ENCODE measurements at places on chromosomes 2 and 18.

DNA sequence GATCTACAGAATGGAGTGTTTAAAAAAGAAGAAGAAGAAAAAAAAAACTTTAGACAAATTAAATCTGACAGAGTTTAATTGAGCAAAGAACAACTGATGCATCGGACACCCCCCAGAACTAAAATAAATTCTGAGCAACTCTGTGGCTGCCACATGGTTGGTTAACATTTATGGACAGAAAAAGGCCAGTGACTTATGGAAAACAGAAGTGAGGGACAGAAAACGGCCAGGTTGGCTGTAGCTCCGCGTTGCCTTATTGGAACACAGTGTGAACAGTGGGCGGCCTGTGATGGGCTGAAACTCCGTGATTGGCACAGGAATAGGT lies 75.6 kb downstream of the SPP2 start:
- no peak for DNase-seq

GRCh38 chr2:170086751-170087412 lies 91.1 kb upstream of the MYO3B start:
- no peak for DNase-seq

GRCh38 chr2:88085602-88086001 lies 18.0 kb downstream of the SMYD1 start:
- DNase-seq: no peak

DNA sequence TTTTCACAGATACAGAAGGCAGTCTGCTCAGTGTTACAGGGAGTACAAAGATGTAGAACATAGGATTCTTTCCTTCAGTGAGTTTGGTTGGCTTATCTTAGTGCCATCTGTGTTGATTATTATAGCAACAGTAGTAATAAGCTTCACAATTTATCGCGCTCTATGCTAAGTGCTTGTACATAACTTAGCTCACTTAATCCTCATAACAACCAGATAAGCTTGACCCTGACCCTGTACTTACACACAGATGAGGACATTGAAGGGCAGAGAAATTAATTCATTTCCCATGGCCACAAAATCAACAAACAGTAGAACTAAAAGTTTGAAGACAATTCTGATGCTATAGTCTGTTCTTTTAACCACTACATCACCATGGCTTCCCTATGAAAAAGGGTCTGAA lies 121.8 kb downstream of the SPHKAP start:
- no peak for DNase-seq

DNA sequence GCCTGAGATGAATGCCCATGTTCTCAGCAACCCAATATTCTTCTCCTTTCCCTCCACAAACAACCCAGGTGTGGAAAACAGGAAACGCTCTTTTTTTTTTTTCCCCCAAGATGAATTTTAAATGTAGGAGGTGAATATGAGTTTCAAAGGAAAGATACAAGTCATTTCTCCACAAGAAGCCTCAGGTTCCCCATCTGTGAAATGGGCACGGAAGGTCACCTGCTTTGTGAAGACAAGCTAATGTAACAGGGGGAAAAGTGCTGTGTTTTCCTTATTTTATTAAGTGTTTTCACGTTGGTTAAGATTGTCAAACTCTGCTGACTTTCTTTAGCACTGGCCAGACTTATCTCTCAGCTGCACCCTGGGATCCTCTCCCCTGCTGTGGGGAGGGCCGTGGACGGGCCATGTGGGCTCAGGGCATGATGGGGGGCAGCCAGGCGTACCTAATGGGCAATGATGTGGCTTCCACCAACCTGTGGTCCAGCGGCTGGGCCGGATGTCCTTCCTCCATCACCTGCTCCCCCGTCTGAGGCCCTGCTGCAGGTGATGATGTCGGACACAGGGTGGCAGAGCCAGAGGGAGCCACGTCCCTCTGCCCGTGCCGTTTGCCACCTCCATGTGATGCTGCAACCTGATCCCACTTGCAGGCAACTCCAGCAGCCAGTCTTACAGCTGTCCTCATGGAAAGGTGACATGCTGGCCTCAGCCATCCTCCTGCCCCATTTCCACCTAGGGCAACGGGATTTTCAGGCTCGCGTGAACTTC lies 130.0 kb upstream of the PXDN start:
- DNase-seq: no peak

DNA sequence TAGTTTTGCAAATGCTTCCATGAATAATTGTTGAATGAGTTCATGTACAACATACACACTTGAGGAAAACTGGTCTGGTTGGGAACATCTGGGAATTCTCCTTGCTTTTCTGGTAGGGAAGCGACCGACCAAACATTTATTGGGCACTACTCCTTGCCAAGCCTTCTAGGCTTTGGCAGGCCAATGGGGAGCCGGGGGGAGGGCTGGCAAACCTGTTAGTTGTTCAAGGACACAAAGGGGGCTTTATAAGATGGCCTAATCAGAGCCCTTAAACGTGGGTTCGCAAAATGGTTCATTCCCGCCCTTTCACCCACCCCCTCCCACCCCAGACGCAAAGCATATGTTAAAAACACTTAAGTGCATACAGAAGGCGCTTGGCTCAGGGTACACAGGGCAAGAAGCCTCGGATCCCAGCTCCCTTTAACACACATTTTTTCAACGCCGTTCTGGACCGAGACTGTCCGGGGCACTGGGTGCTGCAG lies 844 bp upstream of the VSNL1 start:
- DNase-seq: no peak

GRCh38 chr18:50933684-50934083 lies 34.2 kb upstream of the ELAC1 start:
- DNase-seq: no peak

GRCh38 chr2:129781749-129782632 lies 197.5 kb upstream of the RAB6C start:
- DNase-seq: no peak

DNA sequence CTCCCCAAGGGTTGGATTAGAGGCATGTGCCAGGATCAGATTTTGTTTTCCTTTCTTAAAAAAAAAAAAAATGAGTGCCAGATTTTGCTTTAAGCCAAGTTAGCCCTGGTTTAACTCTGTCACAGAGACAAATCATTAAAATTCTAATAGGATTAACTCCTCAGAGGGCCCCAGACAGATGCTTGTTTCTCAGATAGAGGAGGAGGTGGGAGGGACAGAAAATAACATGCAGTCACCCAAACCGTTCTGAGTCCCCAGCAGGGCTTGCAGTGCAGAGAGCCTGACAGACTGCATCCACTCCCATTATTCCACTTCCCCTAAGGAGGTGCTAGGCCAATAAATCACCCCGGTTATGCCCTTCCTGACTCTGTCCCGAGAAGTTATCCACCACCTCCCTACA lies 6.3 kb upstream of the PROKR1 start:
- DNase-seq: no peak

GRCh38 chr2:109144721-109145120 lies 15.7 kb downstream of the SH3RF3 start:
- DNase-seq: no peak

- no peak for DNase-seq
Observed at GRCh38 chr2:191691898-191692297, 14.0 kb downstream of the NABP1 start.

- no peak for DNase-seq
Observed at GRCh38 chr2:179049546-179050311, at the start of gene CCDC141. TSS of gene CCDC141 (minus strand) at chr2:179050137. CDS start at chr2:179049941, 196 bp downstream.

DNA sequence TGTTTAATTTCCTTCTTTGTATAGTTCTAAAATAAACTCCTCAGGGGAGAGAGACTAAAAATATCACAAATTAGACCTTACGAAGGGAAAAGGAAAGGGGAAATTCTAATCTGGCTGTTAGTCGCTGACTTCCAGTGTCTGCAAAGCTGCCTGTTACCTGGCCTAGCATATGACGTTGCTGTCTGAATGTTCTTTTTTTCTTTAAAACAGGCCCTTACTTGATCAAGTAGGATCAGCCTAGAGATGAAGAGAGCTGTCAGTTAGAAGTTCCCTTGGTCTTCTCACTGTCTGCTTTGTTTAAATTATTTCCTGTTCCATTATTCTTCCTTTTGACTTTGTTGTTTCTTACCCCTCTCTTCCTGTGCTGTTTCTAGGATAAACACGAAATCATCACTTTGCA lies 11.2 kb downstream of the NCK2 start:
- no peak for DNase-seq

GRCh38 chr18:24479371-24479770 lies 18.9 kb downstream of the HRH4 start:
- DNase-seq: no peak

GRCh38 chr2:172334988-172335387 lies 92.4 kb upstream of the ITGA6 start:
- DNase-seq: no peak

GRCh38 chr2:24917086-24917485 lies 3.0 kb downstream of the ADCY3 start:
- DNase-seq: peak; percentile 18

DNA sequence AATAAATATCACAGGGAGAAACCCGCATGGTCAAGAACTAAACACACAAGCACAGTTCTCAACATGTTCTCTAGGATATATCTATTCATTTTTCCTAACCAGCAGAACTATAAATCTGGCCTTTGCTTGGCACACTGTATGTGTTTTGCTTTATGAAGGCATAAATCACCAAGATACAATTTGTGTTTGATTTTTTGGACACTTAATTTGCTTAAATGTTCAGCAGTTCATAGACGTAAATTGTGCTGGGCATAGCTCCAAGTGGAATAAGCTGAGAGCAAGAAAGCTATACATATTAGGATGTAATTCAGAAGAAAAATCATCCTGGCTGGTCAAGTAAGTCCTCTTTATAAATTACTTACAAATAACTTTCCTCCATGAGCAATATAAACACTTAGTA lies 341.5 kb upstream of the ATP5MC3 start:
- DNase-seq: no peak

- DNase-seq: no peak
Observed at GRCh38 chr2:30677861-30678385, 129.3 kb downstream of the CAPN13 start.

GRCh38 chr2:73856214-73856613 lies 27.5 kb downstream of the STAMBP start:
- peak; percentile 91 for DNase-seq

- peak; percentile 97 for DNase-seq
Observed at GRCh38 chr18:3624935-3625741, 175.2 kb downstream of the TGIF1 start.

DNA sequence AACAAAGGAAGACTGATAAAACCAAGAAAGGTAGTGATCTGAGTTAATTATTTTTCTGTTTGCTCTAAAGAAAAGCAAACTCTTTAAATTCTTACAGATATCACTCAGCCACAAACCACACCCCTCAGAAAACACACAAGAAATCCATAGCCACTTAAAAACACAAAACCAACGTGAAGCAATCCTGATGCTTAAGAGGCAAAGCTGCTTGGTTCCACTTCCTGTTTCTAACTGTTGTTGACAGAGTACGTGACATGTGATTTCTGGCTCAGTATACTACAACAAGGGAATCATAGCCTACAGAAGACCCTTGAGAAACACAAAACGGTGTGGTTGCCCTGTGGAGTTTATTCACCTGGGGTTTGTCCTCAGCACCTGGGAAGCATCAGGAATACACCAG lies 240.9 kb upstream of the APCDD1 start:
- no peak for DNase-seq

DNA sequence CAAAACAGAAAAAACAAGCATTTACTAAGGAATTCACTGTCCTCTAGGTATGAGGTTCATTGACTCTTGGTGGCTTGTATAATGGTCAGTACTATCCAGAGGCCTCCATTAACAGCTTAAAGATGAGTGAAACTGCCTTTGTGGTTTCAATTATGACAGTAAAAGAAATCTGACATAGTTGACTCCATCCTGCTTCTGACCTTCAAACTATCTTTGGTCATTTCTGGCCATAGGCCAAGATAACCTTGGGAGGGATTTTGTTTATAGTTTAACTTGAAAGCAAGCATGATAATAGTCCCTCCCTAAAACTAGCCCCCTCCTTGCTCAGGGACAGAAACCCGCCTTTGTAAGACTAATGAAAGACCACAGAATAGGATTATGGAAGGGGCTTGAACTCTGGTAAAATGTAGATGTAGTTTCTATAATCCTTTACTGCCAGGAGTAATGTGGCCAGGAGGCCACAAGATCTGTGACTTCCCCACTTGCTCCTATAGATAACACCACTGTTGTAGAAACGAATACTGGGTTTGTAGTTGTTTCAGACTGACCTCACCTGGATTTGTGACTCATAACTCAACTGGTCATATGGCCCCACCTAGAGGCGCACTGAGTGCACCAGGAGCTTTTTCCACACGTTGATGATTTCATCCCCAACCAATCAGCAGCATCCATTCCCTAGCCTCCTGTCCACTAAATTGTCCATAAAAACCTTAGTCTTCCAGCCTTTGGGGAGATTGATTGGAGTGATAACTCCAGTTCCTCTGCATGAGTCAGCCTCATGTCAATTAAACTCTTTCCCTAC lies 8.6 kb upstream of the PLEKHM3 start:
- DNase-seq: peak; percentile 46

DNA sequence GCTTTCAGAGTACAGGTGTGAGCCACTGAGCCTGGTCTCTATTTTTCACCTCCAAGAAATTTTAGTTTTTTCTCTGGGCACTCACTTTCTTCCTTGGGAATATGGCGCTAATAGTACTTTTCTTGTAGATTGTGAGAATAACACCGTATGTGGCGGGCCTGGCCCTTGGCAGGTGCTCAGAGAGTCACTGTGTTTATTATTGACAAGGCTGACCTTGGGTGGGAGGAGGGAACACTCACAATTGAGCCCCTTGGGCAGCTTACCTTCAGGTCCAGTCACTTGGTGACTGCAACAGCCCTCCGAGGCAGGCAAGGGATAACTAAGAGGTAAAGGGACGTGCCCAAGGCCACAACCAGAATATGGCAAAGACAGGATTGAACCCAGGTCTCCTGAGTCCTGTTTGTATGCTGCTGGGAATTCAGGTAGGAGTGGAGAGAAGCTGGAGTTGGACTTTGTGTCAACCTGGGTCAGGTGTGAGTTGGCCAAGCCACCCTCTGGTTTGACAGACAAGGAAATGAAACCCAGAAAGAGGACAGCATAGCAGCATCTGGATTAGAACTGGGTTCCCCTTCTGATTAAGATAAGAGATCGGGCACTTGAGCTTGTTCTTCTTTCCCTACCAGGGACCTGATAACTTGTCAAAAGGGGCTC lies 2.8 kb upstream of the STK25 start:
- no peak for DNase-seq

DNA sequence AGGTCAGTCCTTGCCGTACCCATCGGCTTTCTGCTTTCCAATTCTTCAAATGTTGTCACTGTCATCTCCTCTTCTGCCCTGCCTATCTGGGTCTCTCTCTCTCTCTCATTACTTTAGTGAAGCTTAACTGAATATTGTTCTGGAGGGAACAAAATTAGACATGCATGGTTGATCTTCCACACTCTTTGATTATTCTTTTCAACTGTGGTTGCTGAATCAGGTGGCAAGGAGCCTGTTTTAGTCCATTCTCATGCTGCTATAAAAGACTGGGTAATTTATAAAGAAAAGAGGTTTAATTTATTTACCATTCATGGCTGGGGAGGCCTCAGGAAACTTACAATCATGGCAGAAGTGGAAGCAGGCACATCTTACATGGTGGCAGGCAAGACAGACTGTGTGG lies 157.9 kb downstream of the ARL4C start:
- no peak for DNase-seq
